ENCODE measurements at places on chromosomes 6 and 20.

DNA sequence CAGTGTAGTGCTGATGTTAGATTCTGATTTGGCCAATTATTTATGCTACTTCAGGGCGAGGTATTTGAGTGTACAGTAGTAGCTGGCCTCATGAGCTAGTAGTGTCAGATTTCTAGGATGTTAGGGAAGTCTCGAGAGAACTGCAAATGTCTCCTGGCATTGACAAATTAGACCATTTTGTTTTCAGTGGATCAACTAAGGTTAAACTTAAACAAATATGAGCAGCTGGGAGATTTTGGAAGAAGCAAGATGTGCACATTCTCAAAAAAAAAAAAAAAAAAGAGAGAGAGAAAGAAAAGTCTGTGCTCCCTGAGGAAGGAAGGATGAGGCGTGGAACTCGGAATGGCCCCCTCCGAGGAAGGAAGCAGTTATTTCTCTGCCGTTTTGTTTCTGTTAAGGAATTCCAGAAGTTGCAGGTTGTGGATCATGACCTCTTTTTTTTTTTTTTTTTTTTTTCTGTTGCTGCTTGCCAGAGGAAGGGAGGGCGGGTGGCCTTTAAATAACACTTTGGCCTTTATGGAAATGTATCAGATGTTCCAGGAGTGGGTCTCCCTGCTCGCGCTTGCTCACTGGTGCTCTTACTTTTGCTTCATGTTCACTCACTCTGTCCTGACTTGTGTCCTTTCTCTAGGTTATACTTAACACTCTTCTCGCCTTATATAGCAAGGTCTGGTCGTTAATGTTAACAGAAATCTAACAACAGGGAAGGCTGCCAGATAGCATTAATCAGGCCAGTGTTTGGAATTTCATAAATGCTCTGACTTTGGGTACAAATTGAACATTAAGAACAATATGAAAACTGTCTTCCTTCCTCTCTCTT, 124.4 kb downstream of the TCP11 start:
- DNase-seq, result no peak

- DNase-seq, result no peak
Measured at GRCh38 chr6:99661870-99662269, 55.2 kb downstream of the PRDM13 start.

DNA sequence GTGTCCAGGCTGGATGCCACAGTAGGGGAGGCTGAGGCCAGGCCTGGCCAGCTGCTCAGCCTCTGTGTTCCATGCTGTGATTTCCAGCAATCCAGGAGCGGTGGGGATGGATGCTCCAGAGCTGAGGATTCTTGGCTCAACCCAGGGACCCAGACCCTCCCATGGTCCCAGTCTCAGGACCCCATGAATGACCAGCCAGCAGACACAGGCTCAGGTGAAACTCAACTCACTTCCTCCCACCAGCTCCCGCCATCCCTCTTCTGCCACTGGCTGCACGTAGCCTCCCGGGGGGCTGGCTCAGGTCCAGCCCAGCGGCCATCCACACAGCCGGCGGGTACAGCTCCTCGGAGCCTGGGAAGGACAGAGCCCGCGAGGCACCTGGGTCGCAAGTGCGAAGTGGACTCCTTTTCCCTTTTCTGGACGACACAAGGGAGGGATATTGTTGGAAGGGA, 54.5 kb upstream of the DACT2 start:
- no peak for DNase-seq

DNA sequence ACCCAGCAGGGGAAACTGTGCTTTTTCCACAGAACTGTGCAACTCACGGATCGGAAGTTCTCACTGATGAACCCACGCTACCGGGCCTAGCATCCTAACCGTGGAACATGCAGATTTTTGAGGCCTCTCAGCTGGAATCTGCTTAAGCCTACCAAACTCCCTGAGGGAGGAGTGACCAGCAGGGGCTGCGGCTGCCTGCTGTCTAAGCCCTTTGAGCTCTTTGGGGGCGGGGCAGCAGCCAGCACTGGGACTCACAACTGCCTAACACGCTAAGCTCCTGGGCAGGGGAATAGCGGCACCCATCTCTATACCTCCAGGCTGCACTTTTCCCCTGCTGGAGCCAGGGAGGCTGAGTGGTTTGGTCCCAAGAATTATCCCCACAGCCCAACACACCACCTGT, 20.4 kb upstream of the METTL24 start:
- no peak for DNase-seq

DNA sequence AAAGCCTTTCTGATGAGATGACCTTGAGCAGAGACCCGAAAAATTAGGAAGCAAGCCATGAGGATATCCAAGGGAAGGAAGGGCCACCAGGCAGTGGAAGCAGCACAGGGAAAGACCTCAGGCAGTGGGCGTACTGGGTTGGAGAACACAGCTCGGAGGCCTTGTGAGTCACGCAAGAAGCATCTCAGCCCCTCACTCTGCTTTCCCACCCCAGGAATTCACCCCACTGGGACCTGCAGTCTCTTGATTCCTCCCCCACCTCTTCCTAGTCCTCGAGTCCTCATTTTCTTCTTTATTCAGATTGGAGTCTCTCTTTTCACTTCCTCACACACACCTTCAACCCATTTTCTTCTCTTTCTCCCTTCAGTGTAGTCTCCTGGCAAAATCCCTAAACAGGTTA, 27.0 kb downstream of the RPRD1B start:
- no peak for DNase-seq

DNA sequence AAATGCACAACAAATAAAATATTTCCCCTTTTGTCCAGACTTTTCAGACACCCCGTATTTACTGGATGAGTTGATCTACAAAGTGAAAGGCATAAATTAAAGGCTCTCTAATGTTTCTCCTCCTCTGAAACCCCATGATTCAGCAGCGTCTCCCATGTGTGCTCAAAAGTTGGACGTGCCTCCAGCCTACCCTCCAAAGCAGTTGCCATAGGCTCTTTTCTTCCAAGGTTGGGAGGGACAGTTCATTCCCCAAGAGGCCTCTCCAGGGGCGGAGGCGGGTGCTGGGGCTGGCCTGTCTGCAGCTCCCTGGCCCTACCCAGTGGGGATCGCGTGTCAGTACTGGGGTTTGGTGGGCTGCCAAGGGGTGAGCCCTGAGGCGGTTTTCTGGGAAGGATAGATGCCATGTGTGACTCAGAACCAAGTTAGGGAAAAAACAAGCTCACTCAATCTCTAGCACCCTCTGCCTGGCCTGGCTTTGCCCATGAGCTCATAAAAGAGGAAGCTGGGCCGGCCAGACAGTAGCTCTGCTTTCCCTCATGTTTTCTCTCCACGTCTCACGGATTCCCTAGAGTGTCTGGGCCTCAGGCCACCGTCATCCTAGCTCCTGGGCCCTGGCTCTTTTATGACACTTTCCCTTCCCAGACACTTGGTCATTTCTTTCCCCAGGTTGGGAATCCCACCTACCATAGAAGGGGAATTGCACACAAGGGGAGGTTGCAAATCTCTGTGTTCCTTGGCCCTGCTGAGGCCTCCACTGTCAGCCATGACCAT, 8.0 kb upstream of the IER3 start:
- DNase-seq, result no peak

DNA sequence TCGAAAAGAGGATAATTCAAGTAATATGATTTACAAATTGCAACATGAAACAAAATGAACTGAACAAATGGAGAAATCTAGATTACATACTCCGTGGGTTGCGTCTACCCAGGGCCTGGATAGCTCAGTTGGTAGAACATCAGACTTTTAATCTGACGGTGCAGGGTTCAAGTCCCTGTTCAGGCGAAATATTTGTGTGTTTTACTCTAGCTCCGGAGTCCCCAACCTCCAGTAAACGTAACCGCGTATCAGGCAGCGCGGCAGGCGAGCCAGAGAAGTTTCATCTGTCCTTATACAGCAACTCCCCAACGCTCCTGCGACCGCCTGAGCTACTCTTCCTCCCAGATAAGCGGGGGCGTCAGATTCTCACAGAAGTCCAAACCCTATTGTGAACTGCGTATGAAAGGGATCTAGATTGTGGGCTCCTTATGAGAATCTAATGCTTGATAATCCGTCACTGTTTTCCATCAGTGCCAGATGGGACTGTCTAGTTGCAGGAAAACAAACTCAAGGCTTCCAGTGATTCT, 176.1 kb downstream of the TRIM27 start:
- DNase-seq, result no peak

- DNase-seq, result peak; percentile 64
Measured at GRCh38 chr6:110814102-110815014, 911 bp downstream of the CDK19 start.

GRCh38 chr6:151121900-151122299, 117.9 kb upstream of the AKAP12 start:
- DNase-seq, result no peak

DNA sequence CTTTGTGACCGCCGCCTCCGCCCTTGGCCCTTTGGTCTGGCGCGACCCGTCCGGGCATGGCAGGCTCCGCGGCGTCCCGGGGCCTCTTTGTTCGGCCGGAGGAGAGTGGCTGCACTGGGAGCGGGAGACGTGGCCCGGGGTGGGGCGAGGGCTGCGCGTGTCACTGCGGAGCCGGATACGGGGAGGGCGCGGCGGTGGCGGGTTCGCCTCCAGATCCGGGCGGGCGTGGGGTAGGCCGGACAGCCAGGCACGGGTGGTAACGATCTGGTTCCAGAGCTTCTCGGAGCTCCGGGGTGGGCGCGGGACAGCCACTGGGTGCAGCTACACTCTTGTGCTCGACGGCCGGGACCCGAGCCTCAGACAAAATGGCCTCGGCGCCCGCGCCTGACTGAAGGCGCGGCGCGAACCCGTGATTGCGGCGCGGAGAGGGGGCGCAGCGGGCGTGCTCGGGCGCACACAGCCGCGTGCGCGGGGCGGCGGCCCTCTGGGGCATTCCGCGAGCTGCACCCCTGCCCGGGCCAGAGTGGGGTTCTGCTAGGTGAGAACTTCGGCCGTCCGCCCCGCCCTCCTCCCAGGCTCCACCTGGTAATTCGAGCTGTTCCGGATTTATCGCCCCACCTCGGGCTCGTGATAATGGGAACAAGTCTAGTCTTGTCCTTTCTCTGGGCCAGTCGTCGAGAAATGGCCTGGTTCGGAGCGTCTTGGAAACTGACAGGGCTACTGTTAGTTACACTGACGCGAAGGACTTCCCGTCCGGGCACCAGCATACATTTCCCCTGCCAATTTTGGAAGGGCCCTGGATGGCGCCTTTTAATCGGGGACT, 1.0 kb downstream of the LOC128125822 start:
- peak; percentile 66 for DNase-seq

GRCh38 chr6:128370072-128370471, 150.3 kb downstream of the PTPRK start:
- no peak for DNase-seq

GRCh38 chr20:9495701-9496100, 18.7 kb upstream of the LAMP5 start:
- no peak for DNase-seq

GRCh38 chr6:39353698-39354315, 31.3 kb upstream of the KCNK16 start:
- DNase-seq, result no peak

DNA sequence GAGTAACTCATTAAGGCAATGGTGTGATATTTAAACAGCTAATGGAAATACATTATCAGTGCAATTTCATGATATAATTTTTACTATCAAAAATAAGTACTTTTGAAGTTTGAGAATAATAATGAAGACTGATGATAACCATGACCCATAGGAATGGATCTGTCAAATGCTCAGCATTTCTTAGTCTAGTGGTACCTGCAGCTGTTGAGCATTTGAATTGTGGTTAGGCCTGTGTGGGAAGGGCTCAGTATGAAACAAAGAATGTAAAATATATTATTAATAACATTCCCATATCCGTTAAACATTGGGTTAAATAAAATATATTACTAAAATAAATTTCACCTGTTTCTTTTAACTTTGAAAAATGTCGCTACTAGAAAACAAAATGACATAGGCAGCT, 173.0 kb downstream of the PHF3 start:
- no peak for DNase-seq

DNA sequence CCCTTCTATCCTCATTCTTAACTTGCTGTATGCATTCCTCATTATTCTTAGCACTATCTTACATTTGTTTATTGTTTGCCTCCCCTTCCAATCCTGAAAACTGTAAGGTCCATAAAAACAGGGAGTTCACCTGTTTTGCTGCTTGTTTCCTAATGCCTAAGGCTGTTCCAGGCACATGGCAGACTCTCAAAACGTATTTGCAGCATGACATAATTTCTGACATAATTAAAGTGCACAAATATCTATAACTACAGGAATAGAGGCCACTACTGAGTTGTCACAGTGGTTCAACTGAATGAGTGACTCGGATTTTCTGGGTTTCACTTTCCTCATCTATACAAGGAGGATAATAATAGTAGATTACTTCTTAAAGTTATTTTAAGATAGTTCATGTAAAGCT, 83.0 kb downstream of the HFE start:
- DNase-seq, result no peak

- DNase-seq, result no peak
Measured at GRCh38 chr6:27248783-27249182, 1.3 kb downstream of the PRSS16 start.

DNA sequence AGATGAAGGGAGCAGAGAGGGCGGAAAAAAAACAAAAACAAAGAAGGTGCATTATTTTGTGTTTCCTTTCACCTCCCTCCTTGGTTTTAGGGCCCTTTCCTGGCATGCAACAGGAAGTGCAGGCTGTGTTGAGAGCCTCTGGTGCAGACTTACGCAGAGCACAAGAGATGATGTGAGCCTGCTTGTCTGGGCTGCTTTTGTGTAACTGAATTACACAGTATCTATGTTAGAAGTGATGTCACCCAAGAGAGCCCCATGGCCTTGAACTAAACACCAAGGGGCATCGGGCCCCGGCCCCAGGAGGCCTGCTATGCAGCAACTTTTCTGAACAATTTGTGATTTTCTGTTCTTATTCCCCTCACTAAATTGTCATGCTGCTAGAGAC, 25.5 kb downstream of the GNAS start:
- no peak for DNase-seq

- no peak for DNase-seq
Measured at GRCh38 chr6:167295495-167296292, 4.6 kb downstream of the UNC93A start.

- no peak for DNase-seq
Measured at GRCh38 chr20:32418376-32418775, 60.2 kb downstream of the ASXL1 start.

DNA sequence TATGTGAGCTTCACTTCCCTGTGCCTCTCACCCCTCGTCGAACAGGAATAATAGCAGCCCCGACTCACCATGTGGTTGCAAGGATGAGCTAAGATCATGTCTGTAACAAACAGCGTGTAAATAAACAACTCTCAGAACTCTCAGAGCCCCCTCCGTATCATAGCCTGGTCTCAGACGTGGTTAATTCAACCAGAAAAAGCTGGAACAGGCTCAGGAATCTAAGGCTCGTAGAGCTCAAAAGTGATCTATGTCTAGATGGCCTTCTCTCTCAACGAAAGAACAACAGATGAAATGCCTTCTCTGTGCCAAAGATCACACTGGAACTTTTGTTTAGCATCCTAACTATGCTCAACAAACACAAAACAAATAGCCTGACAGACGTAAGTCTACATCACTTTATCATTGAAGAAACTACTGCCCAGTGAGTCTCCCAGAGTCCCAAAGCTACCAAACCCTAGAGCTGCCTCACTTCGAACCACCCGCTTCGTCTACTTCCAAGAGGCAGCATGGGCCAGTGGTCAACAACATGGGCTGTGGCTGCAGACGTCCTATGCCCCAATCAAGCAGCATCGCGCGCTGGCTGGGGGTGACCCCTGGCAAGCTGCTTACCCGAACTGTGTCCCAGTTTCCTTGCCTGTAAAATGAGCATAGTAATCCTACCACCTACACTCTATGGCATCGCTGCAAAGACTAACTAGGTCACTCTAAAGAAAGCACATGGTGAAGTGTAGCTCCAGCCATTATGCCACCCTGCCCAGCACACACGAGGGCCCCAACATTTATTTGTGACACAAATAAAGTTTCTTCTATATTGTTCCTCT, 35.1 kb downstream of the NFATC2 start:
- DNase-seq, result no peak

- no peak for DNase-seq
Measured at GRCh38 chr6:163438940-163439335, 24.4 kb downstream of the QKI start.
